NCI-H2171 (cell line): ENCODE measurements at places on chromosomes 5 and 9.

- no peak for DNase-seq
Measured at GRCh38 chr9:121289772-121290370, 21.9 kb downstream of the GSN start.

DNA sequence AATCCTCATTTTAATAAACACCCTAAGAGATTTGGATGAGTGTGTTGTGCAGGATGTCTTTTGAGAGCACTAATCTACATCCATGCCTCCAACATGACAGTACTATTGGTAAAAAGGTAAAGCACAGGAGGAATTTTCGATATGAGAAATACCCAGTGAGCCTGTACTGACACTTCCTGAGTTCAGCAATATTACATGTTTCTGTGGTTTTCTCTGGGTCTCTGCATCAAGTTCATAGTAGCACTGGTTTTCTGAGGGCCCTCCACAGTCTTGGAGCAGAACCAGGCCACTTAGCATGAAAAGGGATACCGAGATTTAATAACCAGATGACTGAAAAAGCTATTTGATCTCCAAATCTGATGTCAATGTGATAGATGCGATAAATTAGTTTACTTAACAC is 524.1 kb downstream of the TMEM38B start:
- no peak for DNase-seq

DNA sequence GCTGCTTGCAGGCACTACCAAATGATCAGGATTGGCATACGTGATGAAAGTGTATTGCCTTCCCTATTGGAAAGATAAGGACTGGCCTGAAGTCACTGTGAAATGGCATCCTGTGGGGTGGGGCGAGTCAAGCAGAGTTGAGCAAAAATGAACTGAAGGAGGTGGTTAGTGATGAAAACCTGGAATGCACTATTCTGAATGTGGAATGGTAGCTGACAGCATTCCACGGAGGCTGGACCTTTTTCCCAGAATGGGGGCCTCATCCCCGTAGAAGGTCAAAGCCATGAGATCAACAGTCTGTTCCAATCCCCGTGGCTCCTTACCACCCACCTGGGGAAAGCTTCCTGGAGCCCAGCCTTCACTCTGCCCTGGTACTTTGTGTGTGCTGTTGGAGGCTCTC is 37.7 kb downstream of the ASS1 start:
- DNase-seq, result no peak

GRCh38 chr5:135273212-135273611 is 125.8 kb downstream of the MACROH2A1 start:
- no peak for DNase-seq

- DNase-seq, result no peak
Measured at GRCh38 chr9:34715639-34716215, 5.8 kb upstream of the CCL21 start.

DNA sequence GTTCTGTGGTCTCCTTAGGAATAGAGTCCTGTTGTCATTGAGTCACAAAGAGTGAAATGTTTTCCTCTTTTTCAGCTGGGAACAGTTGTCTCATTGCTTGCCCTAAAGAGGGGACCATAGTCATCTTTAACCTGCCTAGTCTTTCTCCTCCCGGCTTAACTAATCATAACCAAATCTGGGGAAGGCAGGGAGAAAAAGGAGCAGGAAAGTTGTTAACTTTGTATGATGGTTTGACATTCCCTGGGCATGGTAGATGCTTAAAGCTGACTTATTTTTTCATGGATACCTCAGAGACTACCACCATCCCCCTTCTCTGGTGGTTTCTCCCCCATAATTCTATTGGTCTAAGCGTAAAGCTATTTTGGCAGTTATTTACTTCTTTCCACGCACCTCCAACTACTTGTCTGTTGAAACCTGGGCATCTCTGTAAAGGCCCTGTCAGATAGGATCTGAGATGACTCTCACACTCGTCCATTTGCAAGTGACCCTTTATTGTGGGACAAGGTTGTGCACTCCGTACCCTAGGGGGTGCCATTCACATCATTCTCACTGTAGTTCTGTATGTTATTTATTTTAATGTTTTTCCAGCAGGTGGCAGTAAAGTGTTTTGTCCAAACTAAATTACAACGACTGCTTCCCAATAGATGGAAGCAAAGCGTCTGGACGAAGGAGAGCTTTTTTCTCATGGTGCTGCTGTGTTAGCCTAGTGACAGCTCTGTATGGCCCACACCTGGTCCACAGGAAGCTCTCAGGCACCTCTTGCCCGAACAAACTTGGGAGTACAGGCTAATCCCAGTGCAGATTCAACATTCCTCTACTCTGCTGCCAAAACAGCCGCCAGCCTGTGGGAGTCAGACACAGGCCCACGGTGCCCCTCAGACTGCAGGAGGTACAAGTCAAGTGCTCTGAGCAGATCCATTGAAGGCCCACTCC is 3.0 kb upstream of the FAM13B start:
- peak; percentile 22 for DNase-seq

DNA sequence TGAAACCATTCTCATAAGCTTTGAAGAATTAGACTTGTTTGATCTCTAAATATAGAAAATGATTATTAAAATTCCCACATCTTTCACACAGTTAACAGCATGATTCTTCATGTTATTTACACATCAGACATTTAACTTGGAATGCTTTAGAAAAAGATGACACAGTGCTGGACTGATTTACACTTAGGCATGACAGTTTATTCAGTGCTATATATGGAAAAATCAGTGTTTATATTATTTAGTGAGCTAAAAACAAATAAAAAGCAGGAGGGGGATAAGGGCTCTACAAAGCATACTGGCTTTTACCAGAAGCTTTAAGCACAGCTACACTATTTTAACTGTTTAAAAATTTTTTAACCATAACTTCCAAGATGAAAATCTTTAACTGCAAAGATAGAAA is 30.0 kb downstream of the CDC37L1 start:
- DNase-seq, result no peak

DNA sequence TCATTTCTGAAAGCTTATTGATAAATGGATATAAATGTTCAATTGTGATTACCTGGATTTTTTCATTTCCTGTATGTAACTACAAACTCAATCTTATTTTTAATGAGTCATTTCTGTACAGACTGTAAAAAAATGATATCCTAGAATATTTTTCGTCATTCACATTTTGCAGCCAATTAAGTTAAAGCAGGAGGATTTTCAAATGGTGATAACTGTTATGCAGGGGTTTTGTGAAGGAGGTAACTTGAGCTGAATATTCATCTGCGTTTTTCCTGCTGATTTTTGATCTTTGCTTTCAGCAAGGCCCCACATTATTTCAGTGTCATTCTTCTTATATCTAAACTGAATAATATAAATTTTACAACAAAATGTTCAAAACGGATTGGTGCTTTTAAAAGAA is 74.1 kb downstream of the SLF1 start:
- no peak for DNase-seq

DNA sequence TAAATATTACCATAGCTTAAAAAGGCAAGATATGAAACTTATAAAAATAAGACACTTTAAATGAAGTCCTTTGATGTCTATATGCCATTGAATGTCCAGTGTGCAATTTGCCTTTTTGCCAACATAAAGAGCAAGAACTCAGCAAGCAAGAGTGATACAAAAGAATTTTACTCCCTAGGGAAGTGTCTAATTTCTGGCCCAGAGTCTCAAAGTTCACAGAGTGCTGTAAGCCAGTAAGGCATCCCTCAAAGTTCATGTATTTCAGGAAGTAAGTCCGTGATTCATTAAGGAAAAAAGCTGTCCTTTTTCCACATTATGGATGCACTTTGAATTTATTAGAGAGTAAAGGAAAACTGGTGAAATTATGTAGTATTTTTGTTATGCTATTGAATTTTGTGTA is 185.2 kb downstream of the CCDC171 start:
- DNase-seq, result no peak

DNA sequence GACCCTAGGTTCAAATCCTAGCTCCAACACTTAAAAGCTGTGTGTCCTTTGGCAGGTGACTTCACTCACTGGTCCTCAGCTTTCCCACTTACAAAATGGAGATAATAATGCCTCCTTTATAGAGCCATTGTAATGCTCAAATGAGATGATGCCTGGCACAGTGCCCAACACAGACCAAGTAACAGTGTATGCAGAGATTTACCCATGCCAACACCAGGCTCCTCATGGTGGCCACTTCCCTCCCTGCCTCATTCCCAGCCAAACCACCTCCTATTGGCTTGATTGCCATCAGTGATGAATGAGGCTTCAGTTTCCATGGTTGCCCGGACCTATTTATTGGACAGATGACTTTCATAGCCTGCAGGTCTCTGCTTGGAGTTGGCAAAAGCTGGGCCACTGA is 469.4 kb downstream of the CDK5RAP2 start:
- no peak for DNase-seq
